Anterior cingulate cortex (tissue), 58 donors: ENCODE measurements at places on chromosomes 6 and 20.

- no peak for DNase-seq
These were observed 36.7 kb downstream of the JAG1 start for GRCh38 chr20:10637031-10637559.

- no peak for DNase-seq
These were observed 83.5 kb downstream of the TNFAIP3 start for GRCh38 chr6:137950581-137950980.

GRCh38 chr20:36670665-36671357 lies 24.8 kb upstream of the SLA2 start:
- no peak for DNase-seq

- DNase-seq, result no peak
These were observed 55.0 kb downstream of the PDE7B start for GRCh38 chr6:135906542-135906941.

DNA sequence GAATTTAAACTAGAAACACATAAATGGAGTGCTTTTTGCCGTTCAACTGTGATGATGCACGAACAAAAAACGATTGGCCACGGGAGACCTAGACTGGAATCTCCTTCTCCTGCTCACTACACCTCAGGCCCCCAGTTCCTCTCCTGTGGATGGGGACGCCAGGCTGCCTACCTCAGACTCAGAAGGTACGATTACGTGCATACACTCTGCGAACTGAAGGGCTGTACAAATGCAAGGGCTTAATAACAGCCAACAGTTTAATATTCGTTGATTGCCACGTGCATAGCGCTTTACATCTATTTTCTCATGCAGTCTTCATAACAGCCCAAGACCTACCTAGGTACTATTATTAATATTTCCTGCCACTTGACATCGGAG lies 495 bp upstream of the ARMC2 start:
- DNase-seq, result no peak

- no peak for DNase-seq
These were observed 39.9 kb downstream of the YTHDF1 start for GRCh38 chr20:63176034-63176426.

GRCh38 chr6:13251242-13251641 lies 77.1 kb downstream of the TBC1D7 start:
- DNase-seq, result no peak

DNA sequence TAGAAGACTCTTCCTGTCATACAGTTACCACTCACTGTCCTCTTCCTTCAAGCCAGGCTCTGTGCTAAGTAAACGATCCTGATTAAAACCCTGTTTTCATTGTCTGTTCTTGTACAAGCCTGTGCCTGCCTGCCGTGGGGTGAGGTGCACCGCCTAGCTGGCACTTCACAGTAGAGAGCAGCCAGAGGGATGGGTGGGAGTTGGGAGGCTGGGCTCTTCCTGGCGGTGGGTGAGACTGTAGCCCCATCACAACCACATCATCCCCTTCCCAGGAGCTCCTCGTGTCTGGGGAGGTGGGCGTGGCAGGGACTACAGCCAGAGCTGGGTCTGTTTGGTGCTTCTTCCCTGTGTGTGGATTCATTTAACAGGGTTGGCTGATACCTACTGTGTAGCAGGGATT lies 382.0 kb downstream of the TAF4 start:
- DNase-seq, result no peak

DNA sequence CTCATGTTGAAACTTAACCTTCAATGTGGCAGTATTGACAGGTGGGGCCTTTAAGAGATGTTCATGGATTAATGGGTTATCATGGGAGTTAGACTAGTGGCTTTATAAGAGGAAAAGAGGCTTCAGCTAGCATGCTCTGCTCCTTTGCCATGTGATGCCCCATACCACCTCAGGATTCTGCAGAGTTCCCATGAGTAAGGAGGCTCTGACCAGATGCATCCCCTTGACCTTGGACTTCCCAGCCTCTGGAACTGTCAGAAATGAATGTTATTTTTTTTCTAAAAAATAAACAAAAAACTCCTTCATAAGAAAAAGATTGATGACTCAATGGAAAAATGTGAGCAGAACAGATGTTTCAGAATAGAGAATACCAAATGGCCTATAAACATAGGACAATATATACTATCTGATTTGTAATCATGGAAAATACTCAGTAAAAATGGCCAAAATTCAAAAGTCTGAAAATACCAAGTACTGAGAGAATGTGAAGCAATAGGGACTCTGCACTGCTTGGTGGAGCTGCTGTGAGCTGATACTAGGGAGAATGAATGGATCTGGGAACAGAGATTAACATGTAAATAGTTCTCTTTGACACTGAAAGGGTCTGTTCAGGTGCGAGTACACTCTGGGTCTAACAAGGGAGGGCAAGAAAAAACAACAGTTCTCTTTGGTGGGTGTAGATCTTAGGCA lies 7.4 kb upstream of the TRIM39 start:
- no peak for DNase-seq

DNA sequence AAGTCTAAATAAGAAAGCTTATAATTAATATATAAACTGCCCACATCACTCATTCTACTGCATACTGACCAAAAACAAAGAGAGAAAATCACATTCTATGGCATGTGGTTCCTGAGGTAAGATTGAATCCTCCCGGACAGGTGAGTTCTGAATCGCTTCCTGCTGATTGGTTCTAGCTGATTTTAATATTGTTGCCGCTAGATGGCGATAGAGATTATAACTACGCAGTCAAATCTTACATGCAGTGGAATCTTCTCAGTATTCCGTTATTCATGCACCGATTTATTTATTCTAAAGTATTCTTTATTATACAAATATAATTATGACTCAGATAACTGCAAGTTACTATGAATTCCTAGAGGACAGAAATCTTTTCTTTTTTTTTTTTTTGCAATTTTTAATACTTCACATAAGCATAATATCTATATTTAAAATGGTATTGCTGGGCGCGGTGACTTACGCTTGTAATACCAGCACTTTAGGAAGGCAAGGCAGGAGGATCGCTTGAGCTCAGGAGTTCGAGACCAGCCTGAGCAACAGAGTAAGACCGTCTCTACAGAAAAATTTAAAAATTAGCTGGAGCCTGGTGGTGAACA lies 24.2 kb upstream of the TMX4 start:
- no peak for DNase-seq

DNA sequence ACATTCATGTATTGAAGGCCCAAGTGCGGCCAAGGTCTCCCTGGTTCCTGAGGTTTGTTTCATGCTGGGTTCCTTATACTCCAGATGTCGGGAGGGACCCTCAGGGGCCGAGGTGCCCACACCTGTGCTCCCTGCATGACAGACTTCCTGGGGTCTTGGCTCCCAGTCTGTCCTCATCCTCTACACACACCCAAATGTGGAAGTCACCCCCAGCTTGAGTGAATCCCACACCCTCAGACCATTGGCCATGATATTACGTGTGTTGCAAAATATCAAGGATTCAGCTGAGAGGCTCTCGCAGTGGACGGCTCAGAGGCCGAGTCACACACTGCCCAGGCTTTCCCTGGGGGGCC lies 82.2 kb upstream of the DUSP22 start:
- no peak for DNase-seq

DNA sequence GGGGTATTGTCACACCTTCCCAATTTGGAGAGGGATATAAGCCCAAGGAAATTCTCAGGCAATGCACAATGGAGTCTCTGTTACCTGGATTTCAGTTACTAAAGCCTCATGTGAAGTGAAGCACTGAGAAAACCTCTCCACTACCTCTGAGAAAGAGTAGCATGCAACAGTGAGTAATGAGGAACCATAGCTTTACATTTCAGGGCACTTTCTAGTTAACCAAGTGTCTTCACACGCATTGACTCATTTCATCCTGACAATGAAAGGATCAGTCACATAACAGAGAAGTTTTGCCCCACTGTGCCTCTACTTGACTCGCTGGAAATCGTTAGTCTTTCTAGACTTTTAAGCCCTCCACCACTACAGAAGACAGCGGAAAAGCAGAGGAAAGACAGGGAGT lies 86.2 kb upstream of the ARID1B start:
- no peak for DNase-seq

DNA sequence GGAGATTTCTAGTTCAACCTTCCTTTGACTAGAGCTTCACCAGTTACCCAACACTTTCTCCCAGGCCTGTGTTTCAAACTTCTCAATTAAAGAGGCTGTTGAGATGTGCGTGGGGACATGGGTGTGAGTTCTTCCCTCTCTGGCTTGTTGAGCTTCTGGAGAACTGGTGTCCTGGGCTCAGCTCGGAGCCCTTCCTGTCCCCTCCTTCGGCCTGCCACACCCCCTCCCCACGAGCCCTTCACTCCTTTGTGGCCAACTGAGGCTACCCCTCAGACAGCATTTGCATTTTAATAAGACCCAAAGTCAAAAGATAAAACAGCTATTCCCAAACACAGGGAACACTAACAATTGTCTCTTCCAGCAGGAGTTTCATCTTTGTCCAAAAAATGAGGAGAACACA lies 123.3 kb upstream of the MLN start:
- DNase-seq, result no peak

GRCh38 chr6:125088963-125089362 lies 64.6 kb upstream of the TPD52L1 start:
- DNase-seq, result no peak

DNA sequence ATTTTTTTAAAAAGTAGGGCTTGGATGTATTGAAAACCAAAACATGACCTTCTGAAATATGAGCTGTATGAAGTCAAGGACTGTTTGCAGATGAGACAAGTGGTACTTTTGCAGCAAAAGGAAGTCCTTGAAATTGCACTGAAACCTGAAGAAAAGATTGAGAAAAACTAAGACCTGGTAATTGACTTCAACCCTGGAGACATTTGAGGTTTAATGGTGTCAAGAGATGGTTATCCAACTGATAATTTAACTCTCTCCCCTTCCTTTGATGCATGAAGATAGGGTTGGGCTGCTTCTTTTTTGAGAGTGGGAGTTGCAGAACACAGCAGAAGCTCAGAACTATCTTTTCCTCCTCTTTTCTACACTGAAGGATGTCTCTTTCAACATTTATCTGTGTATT lies 180.9 kb upstream of the DTNBP1 start:
- no peak for DNase-seq

GRCh38 chr20:5689463-5689862 lies 60.7 kb upstream of the SHLD1 start:
- no peak for DNase-seq

GRCh38 chr6:40556881-40557280 lies 30.3 kb downstream of the LRFN2 start:
- no peak for DNase-seq

- no peak for DNase-seq
These were observed 27.8 kb downstream of the ACSS2 start for GRCh38 chr20:34904202-34904621.

DNA sequence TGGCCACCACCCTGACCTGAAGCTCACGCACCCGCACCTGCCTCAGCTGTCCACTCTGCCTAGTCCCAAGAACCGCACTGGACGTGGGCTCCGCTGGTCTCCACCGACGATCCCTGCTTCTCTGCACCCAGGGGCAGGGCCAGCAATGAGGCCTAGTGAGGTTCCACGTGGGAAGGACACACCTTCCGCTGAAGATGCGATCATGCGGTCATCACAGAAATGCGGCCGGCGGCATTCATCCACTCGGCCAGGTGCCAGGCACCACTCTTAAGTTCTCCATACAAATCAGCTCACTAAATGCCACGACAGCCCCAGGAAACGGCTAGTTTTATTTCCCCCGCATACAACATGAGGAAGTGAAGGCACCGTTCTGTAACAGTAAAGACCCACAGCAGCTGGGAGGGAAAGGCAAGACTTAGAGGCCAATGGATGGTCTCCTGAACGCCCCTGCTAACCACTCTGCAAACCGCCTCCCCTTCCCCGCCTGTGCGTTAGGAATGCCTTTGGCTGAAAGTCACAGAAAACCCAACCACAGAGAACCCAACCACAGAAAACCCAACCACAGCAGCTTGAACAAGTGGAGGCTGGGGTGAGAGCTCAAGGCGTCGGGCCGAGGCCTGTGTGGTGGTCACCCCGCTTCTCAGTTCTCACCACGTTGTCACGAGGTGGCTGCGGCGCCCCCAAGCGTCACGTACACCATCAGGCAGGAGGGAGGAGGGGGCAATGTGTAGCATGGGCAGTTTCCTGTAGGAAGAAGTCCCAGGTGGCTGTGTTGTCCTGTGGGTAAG lies 204.4 kb downstream of the TAF4 start:
- no peak for DNase-seq

- no peak for DNase-seq
These were observed 46.6 kb downstream of the SCGN start for GRCh38 chr6:25698631-25699030.

GRCh38 chr20:14332866-14333265 lies 4.5 kb downstream of the FLRT3 start:
- DNase-seq, result no peak

- no peak for DNase-seq
These were observed 28.7 kb downstream of the TXNDC5 start for GRCh38 chr6:7881765-7882500.

DNA sequence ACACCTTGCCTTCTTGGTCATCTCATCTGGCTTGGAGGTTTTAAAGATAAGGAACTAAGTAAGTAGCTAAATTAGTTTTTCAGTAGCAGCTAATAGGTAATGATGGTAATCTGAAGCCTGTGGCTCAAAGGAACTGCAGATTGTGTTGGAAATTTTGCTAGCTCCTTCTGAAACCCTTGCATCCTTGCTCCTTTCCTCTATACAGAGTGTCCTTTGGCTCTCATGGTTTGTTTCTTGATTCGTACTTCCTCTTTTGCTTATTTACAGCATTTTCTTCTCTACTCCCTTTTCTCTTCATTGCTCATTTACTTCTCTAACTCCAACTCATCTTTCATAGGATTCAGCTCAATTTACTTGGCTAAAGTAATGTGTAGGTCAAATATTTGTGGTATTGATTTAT lies 19.0 kb downstream of the LRRC1 start:
- no peak for DNase-seq

DNA sequence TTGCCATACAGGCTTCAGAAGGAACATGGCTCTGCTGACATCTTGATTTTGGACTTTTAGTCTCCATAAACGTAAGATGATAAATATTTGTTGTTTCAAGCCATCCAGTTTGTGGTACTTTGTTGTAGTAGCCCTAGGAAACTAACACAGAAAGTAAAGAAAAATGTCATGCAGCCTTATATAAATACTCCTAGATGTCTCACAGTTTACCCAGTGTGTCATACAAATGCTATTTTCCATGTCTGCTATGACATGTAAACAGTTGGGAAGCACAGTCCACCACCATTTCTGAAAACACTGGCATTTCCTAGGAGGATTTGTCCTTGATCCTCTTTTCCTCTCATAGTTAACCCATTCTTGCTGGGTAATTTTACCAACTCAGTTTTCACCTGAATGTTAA lies 30.6 kb upstream of the ME1 start:
- DNase-seq, result no peak

GRCh38 chr20:45088247-45088646 lies 12.7 kb downstream of the KCNS1 start:
- no peak for DNase-seq
